ENCODE measurements at places on chromosomes 16 and 17.

DNA sequence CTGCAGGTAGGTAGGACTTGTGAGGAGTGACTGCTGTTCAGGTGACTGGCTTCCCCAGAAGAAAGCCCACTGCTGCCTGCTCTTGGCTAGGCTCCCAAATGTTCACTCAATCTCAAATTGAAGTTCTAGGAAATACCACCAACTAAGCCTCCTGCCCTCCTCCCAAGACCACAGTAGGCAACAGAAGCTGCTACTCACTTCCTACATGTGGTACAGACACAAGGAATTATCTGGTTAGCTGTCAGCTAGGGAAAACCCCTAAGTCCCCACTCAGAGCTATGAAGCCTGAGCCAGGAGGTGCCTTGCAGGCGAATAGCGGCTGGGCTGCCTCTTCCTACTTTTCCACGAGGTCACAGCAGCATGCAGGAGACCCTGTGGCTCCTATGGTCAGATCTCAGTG, 4.9 kb downstream of the FBXO39 start:
- no peak for DNase-seq

DNA sequence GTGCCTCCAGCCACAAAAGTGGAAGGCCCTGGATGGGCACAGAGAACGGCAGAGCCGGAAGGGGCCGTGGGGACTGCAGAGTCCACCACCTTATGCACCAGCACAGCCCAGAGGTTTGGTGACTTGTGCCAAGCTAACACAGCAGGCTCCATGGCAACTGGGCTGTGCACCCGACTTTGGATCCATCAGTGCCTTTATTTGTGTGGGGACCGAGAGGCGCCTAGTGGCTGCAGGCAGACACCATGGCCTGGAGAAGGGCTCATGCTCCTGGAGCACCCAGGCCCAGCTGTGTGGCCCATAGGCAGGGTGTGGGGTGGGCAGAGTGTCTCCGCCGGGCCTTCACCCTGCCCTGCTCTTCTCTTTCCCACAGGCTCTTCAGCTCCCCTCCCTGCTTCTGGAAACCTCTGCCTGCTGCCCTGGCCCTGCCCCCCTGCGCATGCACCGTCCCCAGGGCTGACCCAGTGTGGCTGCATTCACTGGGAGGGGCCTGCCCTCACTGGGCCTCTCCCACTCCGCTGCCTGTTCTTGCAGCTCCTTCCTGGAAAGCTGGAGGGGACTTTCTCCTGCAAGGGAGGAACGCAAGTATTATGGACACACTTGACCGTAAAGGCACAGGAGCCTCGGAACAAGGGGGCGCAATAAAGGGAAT, 10.1 kb downstream of the C16orf90 start:
- no peak for DNase-seq

- no peak for DNase-seq
Measured at GRCh38 chr16:10578474-10579316, 1.7 kb downstream of the EMP2 start.

- DNase-seq = no peak
Measured at GRCh38 chr17:82097184-82097918, 685 bp downstream of the FASN start.

- DNase-seq = peak; percentile 79
Measured at GRCh38 chr17:78893684-78894083, 9.3 kb downstream of the CEP295NL start.

- no peak for DNase-seq
Measured at GRCh38 chr17:45650561-45650960, 133.6 kb upstream of the CRHR1 start.

DNA sequence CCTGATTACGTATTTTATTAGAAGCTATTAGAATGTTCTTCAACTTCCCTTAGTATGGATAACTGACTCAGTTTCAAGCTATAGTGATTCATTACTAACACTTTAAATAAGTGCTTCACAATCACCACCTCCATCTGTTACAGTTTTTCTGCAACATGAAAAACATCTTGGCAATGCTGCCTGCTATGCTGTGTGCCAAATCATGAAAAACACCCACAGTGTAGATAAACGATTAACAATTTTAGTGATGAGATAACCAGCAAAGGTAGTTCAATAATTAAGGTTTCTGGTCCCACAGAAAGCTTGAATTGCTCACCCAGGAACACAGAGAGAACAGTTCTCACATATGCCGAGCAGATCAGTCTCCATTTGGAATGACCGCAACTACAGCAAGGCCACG, 51.4 kb upstream of the SLC25A19 start:
- peak; percentile 67 for DNase-seq

DNA sequence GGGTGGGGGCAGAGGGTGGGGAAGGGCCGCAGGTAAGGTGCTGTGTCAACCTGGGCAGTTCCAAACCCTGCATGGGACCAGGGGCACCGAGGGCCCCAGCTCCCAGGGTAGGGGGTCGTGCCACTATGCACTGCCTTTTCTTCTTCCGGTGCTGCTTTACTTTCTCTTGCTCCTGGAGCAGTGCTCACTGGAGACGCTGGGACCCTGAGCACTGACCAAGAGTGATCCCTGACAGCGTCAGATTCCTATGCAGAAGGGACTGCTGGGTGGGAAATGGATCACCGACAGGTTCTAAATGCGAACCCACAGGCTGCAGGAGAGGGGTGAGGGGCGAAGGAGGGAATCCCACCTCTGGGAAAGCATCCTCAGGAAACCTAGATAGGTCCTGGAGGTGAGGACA, 470.1 kb downstream of the SOX9 start:
- no peak for DNase-seq

DNA sequence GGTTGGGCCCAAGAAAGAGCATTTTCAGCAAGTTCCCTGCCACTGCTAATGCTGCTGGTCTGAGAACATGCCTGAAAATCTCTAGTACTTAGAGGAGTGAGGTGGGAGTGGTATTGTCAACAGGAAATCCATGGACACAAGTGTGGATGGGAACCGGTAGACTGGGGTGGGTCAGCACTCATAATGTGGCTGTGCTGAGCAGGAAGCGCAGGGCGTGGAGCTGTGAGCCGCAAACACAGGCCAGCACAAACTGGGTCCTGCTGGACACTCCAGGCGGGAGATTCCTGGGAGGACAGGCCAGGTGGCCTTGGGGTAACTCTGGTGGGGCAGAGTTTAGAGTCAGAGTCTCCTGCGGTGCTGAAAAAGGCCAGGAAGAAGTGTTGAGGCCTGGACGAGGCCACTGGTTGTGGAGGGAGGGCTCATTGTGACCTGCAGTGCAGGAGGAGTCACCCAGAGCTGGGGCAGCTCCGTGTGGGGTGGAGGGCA, 62.6 kb downstream of the BANP start:
- no peak for DNase-seq

GRCh38 chr16:64459402-64459801, 662.5 kb downstream of the CDH11 start:
- no peak for DNase-seq

DNA sequence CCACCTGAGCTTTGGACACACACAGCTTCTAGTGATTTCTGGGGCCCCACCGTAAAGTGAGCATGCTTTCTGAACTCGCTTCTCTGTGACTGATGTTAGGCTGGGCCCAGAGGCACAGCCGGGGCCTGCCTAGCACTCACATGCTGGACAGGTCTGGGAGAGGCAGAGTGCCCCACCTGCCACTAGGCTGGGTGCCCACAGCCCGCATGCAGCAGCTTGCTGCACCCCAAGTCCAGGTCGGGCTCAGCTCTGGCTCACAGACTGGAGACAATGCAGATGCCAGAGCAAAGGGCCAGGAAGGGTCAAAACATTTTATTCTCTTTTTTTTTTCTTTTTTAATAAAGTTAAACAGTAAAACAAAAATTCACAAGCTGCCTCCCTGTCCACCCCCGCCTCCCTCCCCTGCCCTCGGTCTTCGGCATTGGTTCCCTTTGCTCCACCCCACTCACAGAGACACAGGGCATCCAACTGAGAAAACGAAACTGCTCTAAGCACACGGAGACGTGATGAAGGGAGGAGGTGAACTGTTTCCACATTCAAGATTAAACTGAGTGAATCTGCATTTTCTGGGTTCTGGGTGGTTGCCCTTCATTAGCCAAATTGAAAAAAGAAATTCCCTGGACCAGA, 9.7 kb downstream of the CNP start:
- DNase-seq = no peak

DNA sequence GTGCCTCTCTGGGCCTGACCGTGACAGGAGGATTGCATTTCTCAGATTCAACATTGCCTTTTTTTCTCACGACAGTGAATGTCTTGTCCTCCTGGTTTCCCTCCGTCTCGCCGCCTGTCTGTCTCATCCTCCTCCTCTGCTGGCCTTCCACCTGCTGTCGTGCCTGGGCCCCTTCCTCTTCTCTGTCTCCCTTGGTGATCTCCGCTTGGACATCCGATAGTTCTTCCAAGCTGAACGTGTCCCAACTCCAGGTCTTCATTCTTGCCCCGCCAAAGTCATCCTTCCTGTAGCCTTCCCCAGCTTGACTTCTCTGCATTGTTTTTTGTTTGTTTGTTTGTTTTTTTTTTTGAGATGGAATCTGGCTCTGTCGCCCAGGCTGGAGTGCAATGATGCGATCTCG, 79.4 kb downstream of the RAP1GAP2 start:
- no peak for DNase-seq

DNA sequence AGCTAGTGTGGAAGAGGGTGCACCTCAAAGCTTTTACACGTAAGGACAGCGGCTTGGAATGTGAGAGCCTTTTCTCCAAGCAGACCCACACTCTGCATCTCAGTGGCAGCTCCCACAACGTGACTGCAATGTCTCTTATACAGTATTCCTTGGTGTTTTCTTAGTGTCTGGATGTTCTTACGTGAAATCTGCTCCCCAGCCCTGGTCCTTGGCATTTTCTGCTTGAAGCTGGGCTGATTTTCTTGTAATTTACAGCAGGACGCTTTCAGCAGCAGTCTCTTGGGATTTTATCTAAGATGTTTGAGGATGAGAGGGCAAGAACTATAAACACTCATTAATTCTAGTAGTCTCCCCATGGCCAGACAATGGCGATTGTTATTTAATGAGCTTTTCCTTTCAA, 12.1 kb upstream of the POLR3E start:
- no peak for DNase-seq

DNA sequence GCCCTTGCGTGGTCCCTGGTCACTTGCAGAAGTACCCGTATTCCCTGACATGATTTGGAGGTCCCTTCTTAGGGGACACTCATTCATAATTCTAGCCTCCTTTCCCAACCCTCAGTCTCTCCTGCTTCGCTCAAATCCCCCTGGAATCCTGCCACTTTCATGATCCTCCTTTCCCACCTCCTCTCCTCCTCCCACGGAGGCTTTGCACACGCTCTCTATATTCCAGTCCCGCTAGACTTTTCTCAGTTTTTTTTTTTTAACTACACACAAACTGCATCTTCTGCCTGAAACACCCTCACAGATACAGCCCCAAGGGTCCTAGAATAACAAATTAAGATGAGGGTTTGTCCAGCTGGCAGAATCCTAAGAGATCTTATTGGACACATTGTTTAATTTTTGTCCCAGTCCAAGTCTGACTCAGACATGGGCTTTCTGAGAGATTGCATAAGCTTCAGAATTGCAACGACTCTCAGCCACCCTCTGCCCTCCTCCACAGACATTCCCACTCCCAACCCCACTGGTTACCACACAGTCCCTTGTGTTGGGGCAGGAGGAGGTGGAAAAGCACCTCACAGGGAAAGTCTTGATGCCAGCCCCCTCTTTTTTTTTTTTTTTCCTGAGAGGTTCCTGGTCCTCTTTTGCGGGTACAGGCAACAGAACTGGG, 739.5 kb upstream of the EEF2KMT start:
- DNase-seq = peak; percentile 28

DNA sequence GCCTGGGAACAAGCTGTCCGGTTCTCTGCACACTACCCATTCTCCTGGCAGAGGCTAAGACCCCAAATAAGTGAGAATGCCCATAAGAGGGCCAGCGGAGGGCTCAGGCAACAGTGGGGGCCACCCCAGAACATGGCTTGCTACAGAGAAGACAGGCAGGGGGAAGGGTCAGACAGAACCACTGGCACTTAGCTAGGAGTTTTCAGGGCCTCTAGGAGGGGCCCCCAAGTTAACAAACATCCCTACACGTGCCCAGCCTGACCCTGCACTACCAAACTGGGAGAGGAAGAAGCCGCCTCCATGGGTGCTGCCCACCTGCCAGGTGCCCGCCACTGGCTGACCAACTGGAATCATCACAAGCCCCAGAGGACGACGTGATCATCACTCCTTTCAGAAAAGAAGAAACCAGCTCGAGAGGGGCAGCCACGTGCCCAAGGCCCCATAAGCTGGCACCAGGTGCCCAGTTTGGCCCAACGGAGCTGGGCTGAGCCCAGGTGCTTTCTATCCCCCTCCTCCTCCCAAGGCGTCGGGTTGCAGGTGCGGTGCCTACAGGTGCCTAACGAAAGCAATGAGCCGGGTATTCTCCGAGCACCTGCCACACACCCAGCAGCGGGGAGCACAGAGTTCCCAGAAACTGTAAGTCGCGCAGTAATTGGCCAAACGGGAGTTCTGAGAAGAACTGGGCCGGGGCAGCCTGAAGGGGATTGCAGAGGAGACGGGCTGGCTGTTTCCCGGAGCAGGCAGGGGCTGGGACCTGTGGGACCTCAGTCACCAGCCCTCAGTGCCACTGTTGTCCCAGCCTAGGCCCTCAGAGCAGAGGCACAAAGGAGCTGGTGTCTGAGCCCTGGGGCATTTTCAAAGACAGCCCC, 13.2 kb downstream of the RPH3AL start:
- no peak for DNase-seq

GRCh38 chr16:11682655-11683096, 14.4 kb downstream of the SNN start:
- no peak for DNase-seq

GRCh38 chr17:63834431-63835166, 7.1 kb upstream of the FTSJ3 start:
- DNase-seq = peak; percentile 88

All from Ammon's horn (tissue), 1 donor.